Thyroid gland (tissue), 4 donors: ENCODE measurements at places on chromosomes 1 and 21. TPM values are rescaled to one million over a fixed set of nuclear protein-coding genes. Genes with fewer than 3 reads are reported as not detected.

GRCh38 chr1:20194757-20195461 is 8.6 kb upstream of the PLA2G2C start:
- no peak overlapping the region for H3K27ac ChIP-seq
- no peak overlapping the region for H3K4me3 ChIP-seq
- no peaks in the 10 kb centered on the region for H3K27me3 ChIP-seq
- peak; percentile 77 for DNase-seq

GRCh38 chr1:236938760-236939159 is 65.5 kb downstream of the MT1HL1 start:
- H3K27me3 ChIP-seq = no peaks in the 10 kb centered on the region
- no peak for DNase-seq
- H3K27ac ChIP-seq = no peak overlapping the region
- H3K4me1 ChIP-seq = peaks cover 2% of the 10 kb centered on the region
- no peak overlapping the region for H3K4me3 ChIP-seq
- H3K36me3 ChIP-seq = no peaks in the 10 kb centered on the region

- no peaks in the 10 kb centered on the region for H3K36me3 ChIP-seq
- no peaks in the 10 kb centered on the region for H3K27me3 ChIP-seq
- peak overlapping the region; percentile 19 for H3K4me3 ChIP-seq
- DNase-seq = peak; percentile 58
Observed at GRCh38 chr1:167713330-167714081, 8.3 kb upstream of the MPZL1 start.

DNA sequence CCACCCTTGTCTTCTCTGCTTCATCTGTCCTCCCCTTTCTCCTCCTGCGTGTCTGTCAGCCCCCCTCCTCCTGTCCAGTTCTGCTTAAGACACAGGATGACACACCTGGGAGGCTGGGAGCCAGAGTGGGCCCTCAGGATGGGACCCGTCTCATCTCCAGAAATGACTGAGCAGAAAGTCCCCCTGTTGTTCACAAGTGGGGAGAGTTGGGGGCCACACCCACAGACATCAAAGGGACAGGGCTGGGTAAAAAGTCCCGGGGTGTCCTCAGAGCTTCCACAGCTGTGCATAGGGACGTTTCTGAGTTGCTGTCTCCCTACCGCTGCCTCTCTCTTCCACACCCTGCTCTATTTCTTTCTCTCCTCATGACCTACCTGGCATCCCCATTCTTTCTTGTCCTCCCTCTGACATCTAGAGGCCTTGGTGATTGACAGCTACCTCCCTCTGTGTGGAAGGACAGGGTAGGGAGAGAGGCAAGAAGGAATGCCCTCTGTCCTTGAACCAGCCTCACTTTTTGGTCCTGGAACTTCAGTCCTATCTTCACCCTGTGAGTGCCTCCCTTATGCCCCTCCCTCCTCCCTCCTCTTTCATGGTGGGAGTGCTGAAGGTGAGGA is 19.5 kb upstream of the SH2D2A start:
- DNase-seq = no peak
- no peak overlapping the region for H3K4me3 ChIP-seq
- no peaks in the 10 kb centered on the region for H3K27me3 ChIP-seq
- H3K27ac ChIP-seq = no peak overlapping the region
- no peaks in the 10 kb centered on the region for H3K36me3 ChIP-seq
- no peaks in the 10 kb centered on the region for H3K4me1 ChIP-seq

Gene HSD3B1
- total RNA-seq = not detected

Gene ANKRD34A
- 1.6 TPM for total RNA-seq

DNA sequence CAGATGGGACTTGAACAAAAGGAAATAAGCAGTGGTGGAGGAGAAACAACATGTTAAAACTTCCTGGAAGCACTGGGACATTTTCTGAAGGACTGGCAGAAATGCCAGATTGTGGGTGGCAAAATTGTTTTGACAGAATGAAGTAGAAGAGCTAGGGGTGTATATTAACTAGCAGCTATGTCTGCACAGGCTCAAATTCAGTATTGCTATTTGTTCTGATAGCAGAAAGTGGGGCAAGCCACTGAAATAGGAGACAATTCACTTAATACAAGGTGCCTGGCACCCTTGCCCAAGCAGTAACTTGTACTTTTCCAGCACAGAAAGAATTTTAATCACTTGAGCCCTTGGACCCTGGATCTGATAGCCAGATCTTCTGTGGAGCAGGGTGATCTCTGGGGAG is 11.8 kb upstream of the PIGM start:
- H3K27ac ChIP-seq = no peak overlapping the region
- H3K4me3 ChIP-seq = no peak overlapping the region
- no peaks in the 10 kb centered on the region for H3K36me3 ChIP-seq
- peaks cover 10% of the 10 kb centered on the region for H3K4me1 ChIP-seq
- DNase-seq = no peak
